ENCODE measurements at places on chromosomes 1 and 21.
A peak's percentile ranks its signal among the peaks of the same experiment; 100 is the strongest.

DNA sequence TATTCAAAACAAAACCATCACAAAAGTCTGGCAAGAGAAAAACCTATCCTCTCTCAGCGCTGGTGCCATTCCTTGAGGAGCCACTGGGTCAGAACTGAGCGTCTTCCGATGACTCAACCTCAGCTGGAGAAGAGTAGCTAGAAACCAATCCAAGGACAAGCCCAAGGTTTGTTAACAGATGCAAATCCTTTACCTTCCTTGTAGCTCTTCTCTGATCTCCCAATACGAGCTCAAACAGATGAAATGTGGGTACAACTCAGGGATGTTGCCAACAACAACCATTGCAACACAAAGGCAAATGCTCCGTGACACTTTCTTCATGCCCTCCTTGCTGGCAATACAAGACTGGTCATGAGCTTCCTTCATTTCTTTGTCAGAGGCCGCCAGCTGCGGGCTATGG lies 337.1 kb downstream of the SIPA1L2 start:
- no peak for DNase-seq

GRCh38 chr21:29145354-29145782 lies 14.9 kb downstream of the MAP3K7CL start:
- peak; percentile 73 for DNase-seq

DNA sequence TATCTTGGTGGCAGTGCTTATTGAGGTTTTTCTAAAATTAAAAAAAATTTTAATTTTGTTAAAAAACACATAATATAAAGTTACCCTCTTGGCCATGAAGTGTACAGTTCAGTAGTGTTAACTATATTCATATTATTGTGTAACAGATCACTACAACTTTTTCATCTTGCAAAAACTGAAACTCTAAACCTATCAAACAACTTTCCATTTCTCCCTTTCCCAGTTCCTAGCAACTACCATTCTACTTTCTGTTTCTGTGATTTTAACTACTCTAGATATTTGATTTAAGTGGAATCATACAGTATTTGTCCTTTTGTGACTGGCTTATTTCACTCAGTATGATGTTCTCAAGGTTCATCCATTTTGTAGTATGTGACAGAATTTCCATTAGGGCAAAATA lies 55.5 kb downstream of the SLAMF6 start:
- DNase-seq = no peak

GRCh38 chr1:30371888-30372791 lies 351.2 kb downstream of the MATN1 start:
- DNase-seq = no peak

GRCh38 chr1:89525169-89525855 lies 683 bp downstream of the LRRC8B start:
- peak; percentile 27 for DNase-seq
